Posterior cingulate gyrus (tissue), 11 donors: ENCODE measurements at places on chromosomes 13 and 19.
A peak's percentile ranks its signal among the peaks of the same experiment; 100 is the strongest.

DNA sequence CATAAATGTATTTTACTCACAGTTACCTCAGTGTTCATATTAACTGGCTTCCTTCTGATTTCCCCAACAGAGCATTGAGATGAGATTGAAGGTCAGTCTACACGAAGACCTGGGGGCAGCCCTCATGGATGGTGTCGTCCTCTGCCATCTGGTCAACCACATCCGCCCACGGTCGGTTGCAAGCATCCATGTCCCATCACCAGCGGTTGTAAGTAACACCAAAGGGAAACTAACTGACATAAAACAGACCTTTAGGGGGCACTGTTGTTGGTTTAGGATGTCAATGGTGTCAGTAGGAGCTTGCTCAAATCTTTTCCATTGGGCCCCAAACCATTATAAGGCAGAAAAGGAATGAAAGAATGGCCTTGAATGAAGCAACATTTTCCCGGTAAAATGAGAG is 68.2 kb downstream of the ESD start:
- no peak for DNase-seq

GRCh38 chr13:98488736-98489135 is 88.2 kb downstream of the STK24 start:
- no peak for DNase-seq

DNA sequence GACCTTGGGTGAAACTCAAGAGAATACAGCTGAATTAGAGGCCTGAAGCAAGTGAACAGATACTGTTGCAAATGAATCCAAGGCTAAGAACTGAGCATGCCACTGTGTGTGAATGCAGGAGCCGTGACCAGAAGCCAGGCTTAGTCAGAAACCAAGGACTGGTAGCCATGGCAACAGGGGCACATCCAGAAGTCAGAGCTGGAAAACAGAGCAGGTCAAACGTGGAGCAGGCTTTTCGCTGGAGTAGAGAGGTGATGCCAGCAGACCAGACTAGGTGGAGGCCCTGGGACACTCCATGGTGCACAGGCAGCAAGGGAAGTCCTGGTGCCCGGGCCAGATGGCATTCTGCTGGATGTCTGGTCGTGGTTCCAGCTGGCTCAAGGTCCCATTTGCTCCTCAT is 564.1 kb downstream of the PCDH9 start:
- peak; percentile 46 for DNase-seq

DNA sequence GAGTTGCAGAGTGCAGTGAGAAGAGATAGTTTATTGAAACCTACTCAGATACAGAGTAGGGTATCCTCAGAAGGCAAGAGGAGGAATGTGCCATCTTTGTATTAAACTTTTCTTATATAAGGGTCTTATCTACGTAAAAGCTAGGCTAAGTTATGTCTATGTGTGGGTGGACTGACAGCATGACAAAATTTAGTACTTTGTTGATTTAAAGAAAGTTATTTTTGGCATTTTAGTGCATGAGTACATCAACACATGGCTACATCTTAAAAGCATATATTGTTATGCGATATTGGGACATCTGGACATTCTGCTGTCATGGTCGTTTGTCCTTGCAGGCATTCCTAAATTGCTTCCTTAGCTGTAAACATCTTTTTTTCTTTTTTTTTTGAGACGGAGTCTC is 19.0 kb upstream of the ATP8A2 start:
- DNase-seq = no peak

GRCh38 chr19:31598730-31599238 is 249.5 kb upstream of the TSHZ3 start:
- no peak for DNase-seq

DNA sequence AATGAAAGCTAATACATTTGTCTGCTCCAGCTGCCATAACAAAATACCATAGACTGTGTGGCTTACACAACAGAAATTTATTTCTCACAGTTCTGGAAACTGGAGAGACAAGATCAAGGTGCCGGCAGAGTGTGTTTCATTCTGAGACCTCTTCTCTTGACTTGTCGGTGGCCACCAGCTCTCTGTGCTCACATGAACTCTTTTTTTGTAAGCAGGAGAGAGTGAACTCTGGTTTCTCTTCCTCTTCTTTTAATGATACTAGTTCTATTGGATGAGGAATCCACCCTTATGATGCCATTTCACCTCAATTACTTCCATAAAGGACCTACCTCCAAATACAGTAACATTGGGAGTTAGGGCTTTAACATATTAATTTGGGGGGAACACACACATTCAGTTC is 11.7 kb downstream of the KCTD12 start:
- DNase-seq = no peak

GRCh38 chr13:100129605-100130004 is 40.7 kb downstream of the PCCA start:
- DNase-seq = no peak

DNA sequence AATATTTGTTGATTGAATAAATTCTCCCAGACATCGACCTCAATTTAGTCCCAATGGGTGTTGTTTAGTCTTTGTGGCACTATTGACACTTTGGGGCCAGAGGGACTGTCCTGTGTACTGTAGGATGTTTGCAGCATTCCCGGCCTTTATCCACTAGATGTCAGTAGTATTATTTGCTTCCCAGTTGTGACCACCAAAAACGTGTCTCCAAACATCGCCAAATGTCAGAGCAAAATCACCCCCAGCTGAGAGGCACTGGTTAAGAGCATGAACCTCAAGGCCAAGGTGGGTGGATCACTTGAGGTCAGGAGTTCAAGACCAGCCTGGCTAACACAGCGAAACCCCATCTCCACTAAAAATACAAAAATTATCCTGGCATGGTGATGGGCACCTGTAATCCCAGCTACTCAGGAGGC is 15.4 kb downstream of the NLRP12 start:
- no peak for DNase-seq

- peak; percentile 34 for DNase-seq
Measured at GRCh38 chr19:41238244-41238643, 19.2 kb downstream of the AXL start.

GRCh38 chr13:113840541-113841352 is 23.1 kb downstream of the GAS6 start:
- peak; percentile 46 for DNase-seq

- DNase-seq = no peak
Measured at GRCh38 chr13:48600374-48601364, 53.1 kb upstream of the CYSLTR2 start.

- no peak for DNase-seq
Measured at GRCh38 chr19:42594617-42595489, at the start of gene CEACAM8. CEACAM8 (minus strand) TSS chr19:42594924; CDS start chr19:42594828, 96 bp downstream.
